ENCODE measurements at places on chromosomes 11 and 22.

- no peak for DNase-seq
Measured at GRCh38 chr22:17893900-17894535, 119.7 kb upstream of the BID start.

GRCh38 chr11:69172674-69173073 lies 16.9 kb downstream of the SMIM38 start:
- DNase-seq = no peak

DNA sequence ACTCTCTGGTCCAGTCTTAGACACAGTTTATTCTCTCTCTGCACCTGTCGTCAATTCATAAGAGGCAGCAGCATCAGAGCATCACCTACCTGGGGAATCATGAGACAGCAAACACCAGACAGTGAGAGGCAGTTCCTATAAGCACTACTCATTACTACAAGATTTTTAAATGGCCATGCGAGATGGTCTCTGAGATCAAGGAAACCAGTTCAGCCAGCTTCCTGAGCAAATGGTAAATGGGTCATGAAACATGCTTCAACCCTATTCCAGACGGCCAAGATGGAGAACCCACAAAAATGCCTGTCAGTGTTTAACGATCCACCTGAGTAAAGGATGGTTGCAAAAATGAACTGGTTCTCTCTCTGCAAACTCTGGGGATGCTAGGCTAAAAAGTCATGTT lies 52.9 kb downstream of the SYTL2 start:
- DNase-seq = no peak

- DNase-seq = no peak
Measured at GRCh38 chr11:488062-488461, 19.0 kb downstream of the RNH1 start.

- DNase-seq = no peak
Measured at GRCh38 chr11:40302669-40303068, 1156.8 kb downstream of the LRRC4C start.

DNA sequence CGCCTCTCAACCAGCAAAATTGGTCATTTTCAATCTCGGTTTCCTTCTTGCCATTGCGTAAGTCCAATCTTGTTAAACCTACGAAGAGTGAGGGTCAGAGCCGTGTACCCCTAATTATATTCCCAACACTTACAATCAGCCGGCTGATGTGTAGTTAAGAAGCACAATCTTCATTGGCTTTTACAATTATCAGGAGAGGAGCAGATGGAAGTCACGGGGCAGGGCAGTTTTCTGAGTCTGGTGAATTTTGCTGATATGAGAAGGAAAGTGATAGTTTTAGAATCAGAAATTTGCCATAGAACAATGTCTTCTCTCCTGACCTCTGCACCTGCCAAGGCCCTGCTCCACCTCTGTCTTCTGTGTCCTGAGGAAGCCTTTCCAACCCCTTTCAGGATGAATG lies 35.0 kb upstream of the ATXN10 start:
- no peak for DNase-seq

DNA sequence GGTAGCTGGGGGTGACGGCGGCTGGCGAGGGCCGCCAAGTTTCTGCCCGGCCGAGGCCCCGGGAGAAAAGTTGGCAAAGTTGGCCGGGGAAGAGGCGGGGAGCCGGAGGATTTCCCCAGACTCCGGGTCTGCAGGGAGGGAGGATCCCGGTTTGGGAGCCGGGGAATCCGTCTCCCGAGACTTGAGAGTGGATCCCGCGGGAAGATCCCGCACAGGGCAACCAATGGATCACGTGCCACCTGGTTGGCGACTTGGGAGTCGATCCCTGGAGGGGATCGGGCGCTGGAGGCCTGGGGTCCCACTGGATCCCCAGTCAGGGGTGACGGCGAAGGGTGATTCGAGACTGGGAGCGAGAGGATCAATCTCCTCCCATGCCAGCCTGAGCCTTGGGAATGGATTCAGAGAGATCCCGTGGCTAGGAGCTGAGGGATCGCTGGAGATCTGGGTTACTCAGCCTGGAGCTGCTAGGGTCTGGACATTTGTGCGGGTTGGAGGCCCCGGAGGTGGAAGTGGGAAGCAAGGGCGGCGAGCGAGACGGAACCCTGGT lies 394 bp downstream of the KIAA1671 start:
- peak; percentile 78 for DNase-seq

DNA sequence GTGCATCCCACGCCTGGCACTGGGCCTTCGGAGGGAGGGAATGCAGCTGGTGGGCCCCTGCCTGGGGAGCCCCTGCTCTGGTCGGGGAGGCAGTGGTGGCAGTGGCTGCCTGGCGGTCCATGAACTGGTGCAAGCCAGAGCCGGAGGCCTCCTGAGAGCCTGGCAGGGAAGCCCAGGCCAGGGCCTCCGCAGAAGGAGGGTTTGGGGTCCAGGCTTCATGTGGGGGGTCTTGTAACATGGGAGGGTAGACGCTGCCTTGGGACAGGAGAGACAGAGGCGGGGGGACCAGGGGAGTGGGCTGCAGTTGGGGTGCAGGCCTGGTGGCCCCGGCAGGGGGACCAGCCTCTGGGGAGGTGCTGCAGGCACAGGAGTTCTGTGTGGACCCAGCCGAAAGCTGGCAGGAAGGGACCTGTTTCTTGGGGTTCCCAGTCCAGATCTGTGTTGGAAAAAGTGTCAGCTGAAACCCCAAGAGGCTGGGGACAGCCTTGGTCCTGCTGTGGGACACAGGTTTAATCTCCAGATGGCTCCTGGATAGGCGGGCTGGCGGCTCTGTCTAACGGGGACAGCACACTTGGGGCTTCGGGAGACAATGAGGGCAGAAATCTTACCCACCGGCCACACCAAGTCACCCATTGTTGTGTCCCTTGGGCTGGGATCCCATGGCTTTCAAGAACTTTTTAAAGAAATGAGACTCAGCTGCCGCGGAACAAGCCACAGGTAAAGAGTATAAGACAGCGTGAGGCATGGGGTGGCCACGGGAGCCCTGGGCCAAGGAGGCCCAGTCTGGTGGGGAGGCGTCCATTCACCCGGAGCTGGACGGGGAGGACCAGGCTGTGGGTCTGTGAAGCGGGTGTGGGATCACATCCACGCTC lies 73.5 kb downstream of the KCNQ1 start:
- DNase-seq = no peak

GRCh38 chr11:133403900-133404299 lies 128.4 kb downstream of the OPCML start:
- no peak for DNase-seq

DNA sequence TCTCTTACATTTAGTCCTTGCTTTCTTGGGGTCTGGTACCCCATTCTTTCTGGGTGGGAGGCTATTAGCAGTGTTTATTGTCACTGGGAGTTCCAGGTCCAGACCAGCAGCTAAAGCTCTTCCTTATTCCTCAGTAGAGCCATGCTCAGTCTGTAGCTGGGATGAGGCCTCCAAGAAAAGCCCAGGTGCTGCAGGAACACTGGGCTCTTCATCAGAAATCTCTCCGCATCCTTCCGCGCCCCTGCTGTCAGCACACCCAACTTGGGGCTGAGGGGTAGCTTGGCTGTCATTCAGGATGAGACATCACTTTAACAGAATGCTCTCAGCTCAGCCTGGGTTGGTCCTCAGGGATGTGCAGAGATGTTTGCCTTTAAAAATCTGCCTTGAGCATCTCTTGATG lies 97.5 kb downstream of the GRAMD1B start:
- DNase-seq = no peak

- DNase-seq = no peak
Measured at GRCh38 chr11:45647329-45647728, 18.1 kb downstream of the CHST1 start.

DNA sequence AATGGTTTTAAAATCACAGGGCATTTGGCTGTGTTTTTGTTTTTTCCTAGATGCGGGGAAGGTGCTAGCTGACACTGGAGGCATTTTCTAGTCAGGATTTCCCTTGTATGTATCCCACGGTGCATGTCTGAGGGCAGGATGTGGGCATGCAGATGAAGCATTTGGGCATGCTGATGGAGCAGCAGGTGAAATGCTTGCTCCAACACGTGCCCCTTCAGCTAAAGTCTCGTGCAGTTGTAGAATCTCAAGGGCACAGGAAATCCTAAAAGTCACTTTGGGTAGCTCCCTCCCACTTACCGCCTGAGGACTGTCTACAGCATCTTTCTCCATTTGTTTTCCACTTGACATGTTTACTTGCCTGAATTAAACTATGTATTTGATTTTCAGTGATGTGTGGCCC lies 429.4 kb upstream of the B3GAT1 start:
- no peak for DNase-seq

DNA sequence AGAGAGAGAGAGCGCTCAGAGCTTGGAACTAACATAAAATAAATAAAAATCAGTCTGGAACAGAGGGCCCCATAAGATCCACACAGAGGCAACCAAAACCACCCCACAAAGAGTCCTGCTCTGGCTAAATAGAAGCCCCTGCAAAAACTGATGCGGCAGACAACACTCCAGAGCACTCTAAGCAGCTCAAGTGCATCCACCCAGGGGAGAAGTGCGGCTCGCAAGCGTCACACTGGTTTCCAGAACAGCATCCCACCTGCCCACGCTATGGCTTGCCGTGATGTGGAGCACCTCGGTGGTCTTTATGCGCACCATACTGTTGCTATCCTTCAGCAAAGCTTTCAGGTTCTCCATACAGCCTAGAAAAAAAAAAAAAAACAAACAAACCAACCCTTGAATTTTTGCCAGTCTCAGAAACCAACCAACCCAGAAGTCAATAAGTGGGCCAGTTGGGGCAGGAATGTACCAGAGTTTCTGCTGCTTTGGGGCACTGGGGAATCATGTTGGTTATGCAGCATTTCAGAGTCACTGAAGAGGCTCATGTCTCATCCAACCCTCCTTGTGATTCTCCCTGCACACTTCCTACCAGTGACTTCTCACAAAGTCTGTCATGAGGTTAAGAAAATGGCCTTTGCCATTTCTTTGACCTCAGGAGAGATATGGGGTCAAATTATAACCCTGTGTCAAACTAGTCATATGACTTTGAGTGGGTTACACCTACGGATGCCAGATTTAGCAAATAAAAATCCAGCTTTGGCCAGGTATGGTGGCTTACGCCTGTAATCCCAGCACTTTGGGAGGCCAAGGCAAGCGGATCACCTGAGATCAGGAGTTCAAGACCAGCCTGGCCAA lies 3.0 kb downstream of the RSPH14 start:
- DNase-seq = no peak

GRCh38 chr22:50507421-50507990 lies at the start of gene LMF2:
Gene LMF2, minus strand, starts transcription at chr22:50507702. Its CDS starts 27 bp downstream, at chr22:50507675.
- no peak for DNase-seq

GRCh38 chr11:120649316-120649715 lies 137.8 kb downstream of the GRIK4 start:
- DNase-seq = no peak

- peak; percentile 48 for DNase-seq
Measured at GRCh38 chr11:73980001-73980961, 2.4 kb downstream of the UCP2 start.

GRCh38 chr11:118892514-118892913 lies 8.8 kb downstream of the CXCR5 start:
- no peak for DNase-seq

DNA sequence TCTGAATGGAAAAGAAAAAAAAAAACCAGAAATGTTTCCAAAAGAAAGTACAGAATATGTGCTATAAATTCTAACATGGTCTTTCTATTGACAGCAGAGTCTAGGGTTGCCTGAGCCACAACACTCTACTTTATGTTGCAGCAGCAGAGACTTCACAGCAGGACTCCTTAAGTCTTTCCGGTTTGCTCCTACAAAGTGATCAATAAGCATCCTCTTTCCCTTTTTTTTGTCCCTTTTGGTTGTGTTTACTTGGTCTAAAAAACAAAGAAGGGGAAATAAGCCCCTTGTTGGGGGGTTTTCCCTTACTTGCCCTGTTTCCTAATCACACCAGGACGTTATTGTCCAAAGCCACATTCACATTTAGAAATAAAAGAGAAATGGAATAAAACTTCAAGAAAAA lies 163.1 kb upstream of the MPPED2 start:
- DNase-seq = no peak

- DNase-seq = no peak
Measured at GRCh38 chr22:47307326-47307725, 544.9 kb downstream of the TBC1D22A start.

GRCh38 chr11:45180179-45180847 lies 33.9 kb downstream of the PRDM11 start:
- DNase-seq = peak; percentile 80

Data from hepatocyte (in vitro differentiated cells).